ENCODE measurements at places on chromosomes 5 and 9.

DNA sequence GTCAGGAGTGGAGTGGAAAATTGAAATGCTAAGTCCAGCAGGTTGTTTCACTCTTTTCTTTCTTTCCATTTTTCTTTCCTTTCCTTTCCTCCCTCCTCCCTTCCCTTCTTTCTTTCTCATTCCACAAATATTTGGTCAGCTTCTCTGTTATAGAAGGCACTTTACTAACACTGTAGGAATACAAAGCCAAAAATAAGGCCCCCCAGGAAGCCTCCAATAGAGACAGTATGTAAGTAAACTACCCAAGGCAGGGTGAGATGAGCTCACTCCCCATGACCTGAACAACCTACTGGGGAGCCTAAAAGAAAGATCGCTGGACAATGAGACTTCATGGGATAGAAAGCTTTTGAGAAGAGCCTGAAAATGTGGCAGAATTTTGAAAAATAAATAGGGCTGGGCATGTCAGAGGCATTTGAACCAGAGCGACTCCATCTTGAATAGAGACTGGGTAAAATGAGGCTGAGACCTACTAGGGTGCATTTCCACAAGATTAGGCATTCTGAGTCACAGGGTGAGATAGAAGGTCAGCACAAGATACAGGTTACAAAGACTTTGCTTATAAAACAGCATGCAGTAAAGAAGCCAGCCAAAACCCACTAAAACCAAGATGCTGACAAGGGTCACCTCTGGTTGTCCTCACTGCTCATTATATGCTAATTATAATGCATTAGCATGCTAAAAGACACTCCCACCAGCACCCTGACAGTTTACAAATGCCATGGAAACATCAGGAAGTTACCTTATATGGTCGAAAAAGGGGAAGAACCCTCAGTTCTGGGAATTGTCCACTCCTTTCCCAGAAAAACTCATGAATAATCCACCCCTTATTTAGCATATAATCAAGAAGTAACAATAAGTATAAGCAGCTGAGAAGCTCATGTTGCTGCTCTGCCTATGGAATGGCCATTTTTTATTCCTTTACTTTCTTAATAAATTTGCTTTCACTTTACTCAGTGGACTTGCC lies 158.9 kb upstream of the EGFLAM start:
- DNase-seq: no peak

DNA sequence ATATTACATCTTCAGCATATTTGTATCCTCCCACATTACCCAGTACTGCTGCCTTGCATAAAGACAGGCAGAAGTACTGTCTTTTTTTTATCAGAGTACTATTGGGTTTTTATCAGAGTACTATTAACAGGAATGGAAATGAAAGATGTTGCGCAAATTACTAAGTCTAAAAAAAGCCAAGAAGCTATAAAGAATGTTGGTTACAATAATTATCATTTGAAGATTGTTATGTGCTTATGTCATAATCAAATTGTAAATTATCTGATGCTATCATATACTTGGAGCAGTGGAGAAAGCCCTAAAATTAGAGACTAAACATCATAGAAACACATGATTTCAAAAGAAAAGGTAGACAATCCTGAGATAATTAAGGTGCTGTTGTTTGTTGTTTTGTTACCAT lies 188.8 kb downstream of the CCDC192 start:
- DNase-seq: no peak

- DNase-seq: no peak
Measured at GRCh38 chr5:34563931-34564709, 92.0 kb upstream of the RAI14 start.

DNA sequence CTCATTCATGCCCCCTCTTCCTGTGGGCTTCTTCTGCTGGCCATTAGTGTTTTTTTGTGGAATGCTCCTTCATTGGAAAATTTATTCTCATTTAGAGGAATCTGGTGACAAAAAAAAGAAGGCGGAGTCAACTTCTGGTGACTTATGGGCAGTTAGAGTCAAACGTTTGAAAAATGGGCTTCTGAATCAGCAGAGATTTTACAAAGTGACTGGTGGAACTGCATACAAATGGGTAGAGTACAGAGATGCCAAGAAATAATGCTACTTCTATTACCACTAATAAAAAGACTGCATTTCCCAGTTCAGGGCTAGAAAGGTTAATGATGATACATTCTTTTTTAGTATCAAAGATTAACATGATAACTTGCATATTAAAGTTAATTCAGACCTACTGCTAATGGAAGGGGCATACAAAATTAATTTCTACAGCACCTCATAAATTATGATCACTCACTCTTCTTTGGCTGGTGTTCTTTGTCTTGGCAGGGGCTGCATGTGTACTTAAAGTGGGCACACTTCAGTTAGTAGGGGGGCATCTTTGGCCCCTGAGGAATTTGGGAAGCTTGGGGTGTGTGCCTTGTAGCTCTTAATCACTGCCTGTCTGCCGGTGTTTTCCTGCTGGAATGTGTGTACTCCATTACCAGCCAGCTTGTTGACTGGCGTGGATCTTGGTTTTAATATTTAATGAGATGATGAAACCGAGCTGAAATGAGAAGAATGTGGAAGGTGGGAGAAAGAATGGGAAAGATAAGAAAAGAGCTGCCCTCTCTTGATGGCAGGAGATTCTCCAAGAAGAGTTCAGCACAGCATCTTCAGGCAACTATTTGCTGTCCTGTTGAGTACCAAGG lies 148.9 kb downstream of the DOCK2 start:
- no peak for DNase-seq

GRCh38 chr9:5571629-5572232 lies 57.2 kb upstream of the RIC1 start:
- DNase-seq: no peak

DNA sequence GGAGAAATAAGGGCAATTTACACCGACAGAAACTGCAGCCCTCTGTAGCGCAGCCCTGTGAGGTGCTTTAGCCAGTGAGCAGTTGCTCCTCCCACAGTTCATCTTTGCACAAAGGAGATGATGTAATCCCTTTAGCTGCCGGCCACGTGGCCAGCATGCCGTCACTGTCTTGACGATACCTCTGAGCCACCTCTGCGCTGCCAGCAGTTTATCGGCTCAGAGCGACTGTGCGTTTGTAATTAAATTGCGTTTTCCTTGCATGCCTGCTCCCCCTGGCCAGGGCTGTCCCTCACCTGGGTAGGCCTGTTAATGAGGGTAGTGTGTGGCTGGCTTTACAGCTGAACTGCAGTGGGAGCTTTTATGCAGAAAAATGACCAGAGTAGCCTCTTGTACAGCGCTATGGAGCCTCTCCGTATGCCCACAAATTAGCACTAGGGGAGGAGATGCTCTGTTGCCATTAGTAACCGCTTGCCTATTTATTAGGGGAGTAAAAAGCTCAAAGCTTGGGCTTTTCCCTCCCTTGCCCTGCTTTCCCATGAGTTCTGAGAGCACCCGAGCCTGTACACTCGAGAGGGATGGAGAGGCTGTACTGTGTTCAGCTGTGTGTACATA lies 107.0 kb downstream of the TRIO start:
- DNase-seq: no peak

DNA sequence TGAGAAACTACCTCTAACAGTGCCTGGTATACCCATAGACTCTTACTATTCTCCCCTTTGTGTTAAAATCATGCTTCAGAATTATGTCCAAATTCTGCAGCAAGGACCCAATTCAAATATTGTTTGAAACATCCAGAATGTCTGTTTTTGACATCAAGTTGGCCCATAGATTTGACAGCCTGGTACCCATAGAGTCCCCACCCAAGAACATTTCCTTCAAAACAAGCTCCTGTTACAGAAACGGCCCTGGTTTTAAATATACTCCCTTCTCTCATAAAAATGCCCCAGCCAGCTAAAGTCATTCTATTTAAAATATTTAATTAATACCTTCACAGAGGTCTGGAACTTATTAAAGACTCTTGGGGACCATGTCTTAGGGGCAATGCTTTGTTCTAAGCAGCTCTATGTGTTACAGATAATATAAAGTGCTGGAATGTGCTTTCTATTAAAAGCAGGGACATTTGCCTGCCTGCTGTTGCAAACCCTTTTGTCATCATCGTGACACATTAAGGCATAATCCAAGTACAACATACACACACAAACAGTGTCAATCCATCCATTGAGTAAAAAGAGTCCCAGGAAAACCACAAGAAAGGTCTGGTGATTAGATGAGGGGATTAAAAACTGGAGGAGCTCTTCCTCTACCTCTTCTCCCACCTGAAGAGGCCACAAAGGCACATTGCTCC lies 321.7 kb downstream of the MLLT3 start:
- no peak for DNase-seq

DNA sequence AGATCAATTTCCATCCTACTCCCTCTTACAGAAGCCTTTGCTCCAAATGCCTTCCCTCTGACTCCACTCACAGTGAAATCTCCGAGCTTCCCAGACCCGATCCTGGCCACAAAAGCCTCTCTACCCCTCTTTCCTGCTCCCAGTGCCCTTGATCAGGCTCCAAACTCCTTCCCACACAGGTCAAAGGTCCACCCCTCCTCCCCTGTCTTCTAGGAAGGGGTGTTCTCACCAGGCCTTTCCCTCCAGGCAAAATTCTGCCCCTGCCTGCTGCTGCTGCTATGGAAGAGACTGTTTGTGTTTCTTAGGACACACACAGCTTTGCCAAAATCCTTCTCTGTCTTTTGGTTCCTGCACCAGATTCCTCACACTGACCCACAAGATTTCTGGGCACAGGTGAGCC lies 85.8 kb upstream of the ALDH1A1 start:
- no peak for DNase-seq
